Osteoblast (primary cell): ENCODE measurements at places on chromosomes 7 and 10. TPM values are rescaled to one million over a fixed set of nuclear protein-coding genes. Genes with fewer than 3 reads are reported as not detected.

GBX1 gene
- total RNA-seq, result not detected in 2 replicates

LRIT1 gene
- not detected in 2 replicates for total RNA-seq

ZNF503 gene
- 18.5 and 19.4 TPM in 2 replicates for total RNA-seq

NEUROG3 gene
- total RNA-seq, result not detected in 2 replicates

FRG2B gene
- not detected in 2 replicates for total RNA-seq

RBP3 gene
- not detected in 2 replicates for total RNA-seq

IFIT1 gene
- total RNA-seq, result 19.7 and 34.4 TPM in 2 replicates
